ENCODE measurements at places on chromosomes 7 and 10.

DNA sequence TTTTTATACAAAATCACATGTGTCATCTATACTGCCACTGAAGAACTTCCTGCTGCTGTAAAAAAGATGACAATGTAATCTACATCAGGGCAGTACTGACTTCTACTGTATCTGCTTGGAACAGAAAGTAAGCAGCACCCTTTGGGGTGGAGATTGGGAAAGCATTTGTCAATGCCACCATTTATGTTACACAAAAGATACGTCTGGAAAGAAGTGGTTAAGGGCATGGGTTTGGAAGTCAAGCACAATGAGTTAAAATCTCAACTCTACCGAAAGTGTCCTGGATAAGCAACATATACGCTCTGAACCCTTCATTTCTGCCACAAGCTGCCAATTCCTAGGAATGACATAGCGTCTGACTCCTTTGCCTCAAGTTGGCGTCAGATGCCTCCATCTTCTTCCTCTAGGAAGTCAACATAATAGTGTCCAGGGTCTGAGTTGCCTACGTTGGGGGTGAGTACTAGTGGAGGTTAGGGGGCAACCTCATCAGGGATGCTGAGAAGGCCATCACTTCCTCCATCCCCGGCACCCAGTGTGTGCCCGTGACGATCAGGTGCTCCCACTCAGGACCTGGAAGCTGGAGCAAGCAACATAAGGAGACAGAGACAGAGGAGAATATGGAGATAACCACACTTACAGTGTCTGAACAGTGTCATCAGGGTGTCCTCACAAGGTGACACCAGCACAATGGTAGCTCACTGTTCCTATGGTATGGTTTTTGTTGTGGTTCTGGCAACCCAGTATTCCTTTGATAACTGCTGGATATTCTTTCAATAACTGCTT lies 58.3 kb downstream of the SGMS1 start:
- no peak for DNase-seq

DNA sequence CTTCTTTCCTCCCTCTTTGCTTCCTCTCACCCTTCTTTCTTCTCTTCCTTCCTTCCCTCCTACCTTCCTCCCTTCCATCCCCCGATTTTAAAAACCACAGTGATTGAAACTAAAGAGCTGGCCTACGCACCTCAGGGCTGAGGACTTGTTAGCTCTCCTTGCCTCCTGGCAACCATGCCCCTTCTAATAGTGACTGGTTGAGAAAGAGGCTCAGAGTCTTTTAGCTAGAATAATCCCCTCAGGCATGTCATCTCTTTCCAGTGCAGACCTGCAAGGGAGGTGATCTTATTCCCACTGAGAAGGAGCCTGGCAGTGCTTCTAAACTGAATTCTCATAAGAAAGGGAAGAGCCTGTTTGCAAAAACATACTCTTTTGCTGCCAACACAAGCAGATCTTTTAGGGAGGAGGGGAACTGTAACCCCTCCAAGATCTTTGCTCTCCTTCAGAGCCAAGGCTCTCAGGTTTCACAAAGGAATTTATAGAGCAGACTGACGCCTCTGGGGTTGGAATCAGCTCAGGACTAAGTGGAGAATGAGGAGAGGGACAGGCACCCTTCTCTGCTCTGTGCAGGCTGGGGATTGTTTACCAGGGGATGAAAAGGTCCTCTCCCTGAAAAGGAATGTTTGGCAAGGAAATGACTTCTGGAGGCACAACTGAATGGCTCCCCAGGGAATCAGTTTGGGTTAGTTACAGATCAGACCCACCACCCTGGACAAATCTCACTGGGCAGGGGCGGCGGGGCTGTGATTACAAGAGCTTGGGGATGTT lies 9.4 kb upstream of the ANKRD1 start:
- DNase-seq: peak; percentile 12

DNA sequence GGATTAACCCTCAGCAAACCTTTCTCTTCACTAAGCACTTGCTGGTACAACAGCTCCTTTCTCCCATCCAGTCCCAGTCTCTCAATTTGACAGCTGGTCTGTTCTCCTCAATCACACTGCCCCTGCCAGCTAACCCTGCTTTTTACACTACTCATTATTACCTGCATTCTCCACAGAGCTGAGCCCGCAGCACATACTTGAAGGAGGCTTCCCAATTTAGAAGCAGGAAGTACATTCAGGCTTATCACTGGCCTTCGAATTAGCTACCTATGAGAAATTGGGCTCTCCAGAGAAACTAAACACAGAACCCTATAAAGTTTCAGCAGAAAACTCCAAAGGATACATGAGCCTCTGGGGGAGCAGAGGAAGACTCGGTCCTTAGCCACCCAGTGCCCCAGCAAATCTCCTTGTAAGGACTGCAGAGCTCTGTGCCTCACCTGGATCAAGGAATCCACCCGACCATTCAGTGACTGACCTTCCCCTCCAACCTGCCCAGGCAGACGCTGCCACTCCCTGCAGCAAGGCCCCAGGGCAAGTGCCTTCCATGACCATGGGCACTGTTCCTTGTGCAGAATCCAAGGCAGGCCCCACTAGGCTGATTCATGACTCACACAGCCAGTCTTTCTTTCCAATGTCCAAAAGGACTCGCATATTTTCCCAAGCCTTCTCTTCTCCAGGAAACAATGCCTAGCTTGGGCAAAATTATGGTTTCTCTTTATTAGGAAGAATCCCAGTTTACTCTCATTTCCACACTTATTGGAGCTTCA lies 68.0 kb downstream of the VOPP1 start:
- DNase-seq: no peak

DNA sequence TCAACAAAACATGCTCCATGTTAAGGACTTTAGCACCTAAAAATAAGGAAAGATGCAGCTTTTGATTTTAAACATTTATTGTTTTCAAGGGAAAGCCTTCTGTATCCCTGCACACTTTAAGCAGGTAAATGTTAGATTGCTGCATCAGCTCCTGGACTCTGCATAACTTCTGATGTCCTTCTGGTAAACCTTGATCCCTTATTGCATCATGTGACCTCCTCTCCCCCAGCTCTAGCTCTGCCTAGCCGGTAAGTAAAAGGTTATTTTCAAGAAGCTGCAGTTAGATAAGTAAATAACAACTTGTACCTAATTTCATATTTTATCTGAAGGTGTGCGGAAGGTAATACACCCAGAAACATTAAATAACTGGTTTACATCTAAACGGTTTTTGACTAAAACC lies 37.5 kb downstream of the PDK4 start:
- DNase-seq: no peak

- no peak for DNase-seq
Measured at GRCh38 chr7:128210590-128211570, 30.2 kb upstream of the LEP start.

- DNase-seq: no peak
Measured at GRCh38 chr7:31107106-31108090, 55.3 kb downstream of the ADCYAP1R1 start.

- no peak for DNase-seq
Measured at GRCh38 chr10:112236486-112236885, 46.7 kb upstream of the TECTB start.

GRCh38 chr7:101595246-101595645 lies 33.9 kb downstream of the MYL10 start:
- no peak for DNase-seq

- DNase-seq: no peak
Measured at GRCh38 chr10:86481761-86482160, 39.8 kb downstream of the WAPL start.

GRCh38 chr7:22213081-22213480 lies 143.9 kb downstream of the RAPGEF5 start:
- no peak for DNase-seq

DNA sequence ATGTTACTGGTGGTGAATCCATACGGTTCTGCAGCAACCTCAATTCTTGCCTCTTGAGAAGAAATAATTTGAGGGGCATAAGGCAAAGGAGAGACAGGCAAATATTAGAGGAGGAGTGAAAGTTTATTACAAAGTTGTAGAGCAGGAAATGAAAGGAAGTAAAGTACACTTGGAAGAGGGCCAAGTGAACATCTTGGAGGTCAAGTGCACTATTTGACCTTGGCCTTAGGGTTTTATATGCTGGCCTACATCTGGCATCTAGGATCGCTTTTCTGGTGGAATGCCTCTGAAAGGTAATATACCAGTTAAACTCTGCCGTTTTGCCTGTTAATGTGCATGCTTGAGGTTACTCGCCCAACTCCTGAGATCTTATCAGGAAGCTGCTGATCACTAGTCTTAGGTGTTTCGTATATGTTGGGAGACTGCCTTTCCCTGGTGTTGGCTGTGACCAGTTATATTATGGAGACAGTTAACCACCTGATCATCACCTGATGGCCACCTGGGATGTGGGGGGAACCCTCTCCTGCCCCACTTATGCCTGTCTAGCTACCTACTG lies 66.1 kb upstream of the CYP2C18 start:
- DNase-seq: no peak

GRCh38 chr7:98719396-98719795 lies 102.3 kb downstream of the NPTX2 start:
- DNase-seq: no peak

GRCh38 chr10:132904181-132904813 lies 38.1 kb downstream of the CFAP46 start:
- DNase-seq: peak; percentile 28
